GOT3 (cell line): ENCODE measurements at places on chromosomes 16 and 17.

DNA sequence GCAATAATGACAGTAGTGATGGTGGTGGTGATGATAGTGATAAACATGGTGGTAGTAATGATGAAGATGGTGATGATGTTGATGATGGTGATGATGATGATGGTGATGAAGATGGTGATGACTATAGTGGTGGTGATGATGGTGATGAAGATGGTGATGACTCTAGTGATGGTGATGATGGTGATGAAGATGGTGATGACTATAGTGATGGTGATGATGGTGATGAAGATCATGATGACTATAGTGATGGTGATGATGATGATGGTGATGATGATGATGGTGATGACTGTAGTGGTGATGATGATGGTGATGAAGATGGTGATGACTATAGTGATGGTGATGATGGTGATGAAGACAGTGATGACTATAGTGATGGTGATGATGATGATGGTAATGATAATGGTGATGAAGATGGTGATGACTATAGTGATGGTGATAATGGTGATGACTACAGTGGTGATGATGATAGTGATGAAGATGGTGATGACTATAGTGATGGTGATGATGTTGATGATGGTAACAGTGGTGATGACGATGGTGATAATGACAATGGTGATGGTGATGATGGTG is 35.6 kb downstream of the DYNLRB2 start:
- DNase-seq = no peak

GRCh38 chr17:73609758-73610157 is 34.5 kb downstream of the SDK2 start:
- no peak for DNase-seq

GRCh38 chr17:43768382-43768781 is 9.8 kb upstream of the SOST start:
- DNase-seq = no peak

GRCh38 chr16:14109782-14110727 is 38.9 kb downstream of the MRTFB start:
- no peak for DNase-seq

- DNase-seq = no peak
Measured at GRCh38 chr17:78230252-78230962, 1.0 kb upstream of the TMEM235 start.

- DNase-seq = no peak
Measured at GRCh38 chr16:25371342-25371741, 113.7 kb upstream of the ZKSCAN2 start.

DNA sequence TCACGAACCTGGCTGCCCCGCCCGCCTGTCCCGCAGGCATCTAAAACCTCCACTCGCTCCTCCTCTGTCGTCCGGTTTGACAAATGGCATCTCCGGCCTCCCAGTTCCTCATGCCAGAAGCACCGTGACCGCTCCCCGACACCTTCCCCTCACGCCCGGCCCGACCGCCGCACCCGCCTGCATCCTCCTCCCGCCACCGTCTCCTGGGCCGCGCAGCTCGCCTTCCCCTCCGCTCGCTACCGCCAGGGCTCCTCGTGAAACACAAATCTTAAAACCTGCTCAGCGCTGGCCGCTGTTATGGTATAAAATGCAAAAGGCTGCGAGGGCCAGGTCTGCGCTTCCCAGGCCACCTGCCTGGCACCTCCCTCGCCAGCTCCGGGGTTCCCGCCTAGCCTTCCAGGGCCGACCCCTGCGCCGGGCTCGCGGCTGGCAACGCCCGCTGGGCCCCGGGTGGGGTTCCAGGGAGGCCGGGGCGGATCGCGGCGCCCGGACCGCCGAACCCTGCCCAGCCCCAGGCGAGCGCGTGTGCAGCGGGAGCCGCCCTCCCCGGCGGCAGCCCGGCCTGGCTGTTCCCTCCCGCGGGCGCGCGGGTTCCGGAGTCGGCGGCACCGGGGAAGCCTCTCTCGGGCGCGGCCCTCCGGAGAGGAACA is 488 bp downstream of the SPSB3 start:
- no peak for DNase-seq

GRCh38 chr17:82697808-82698064 is 762 bp downstream of the RAB40B start:
- DNase-seq = no peak

- no peak for DNase-seq
Measured at GRCh38 chr17:17902877-17903276, 66.1 kb upstream of the SREBF1 start.

GRCh38 chr17:4895121-4895520 is 4.2 kb upstream of the C17orf107 start:
- no peak for DNase-seq

- DNase-seq = no peak
Measured at GRCh38 chr16:88013091-88013609, 61.9 kb downstream of the BANP start.
